ENCODE measurements at places on chromosomes 4 and X.

DNA sequence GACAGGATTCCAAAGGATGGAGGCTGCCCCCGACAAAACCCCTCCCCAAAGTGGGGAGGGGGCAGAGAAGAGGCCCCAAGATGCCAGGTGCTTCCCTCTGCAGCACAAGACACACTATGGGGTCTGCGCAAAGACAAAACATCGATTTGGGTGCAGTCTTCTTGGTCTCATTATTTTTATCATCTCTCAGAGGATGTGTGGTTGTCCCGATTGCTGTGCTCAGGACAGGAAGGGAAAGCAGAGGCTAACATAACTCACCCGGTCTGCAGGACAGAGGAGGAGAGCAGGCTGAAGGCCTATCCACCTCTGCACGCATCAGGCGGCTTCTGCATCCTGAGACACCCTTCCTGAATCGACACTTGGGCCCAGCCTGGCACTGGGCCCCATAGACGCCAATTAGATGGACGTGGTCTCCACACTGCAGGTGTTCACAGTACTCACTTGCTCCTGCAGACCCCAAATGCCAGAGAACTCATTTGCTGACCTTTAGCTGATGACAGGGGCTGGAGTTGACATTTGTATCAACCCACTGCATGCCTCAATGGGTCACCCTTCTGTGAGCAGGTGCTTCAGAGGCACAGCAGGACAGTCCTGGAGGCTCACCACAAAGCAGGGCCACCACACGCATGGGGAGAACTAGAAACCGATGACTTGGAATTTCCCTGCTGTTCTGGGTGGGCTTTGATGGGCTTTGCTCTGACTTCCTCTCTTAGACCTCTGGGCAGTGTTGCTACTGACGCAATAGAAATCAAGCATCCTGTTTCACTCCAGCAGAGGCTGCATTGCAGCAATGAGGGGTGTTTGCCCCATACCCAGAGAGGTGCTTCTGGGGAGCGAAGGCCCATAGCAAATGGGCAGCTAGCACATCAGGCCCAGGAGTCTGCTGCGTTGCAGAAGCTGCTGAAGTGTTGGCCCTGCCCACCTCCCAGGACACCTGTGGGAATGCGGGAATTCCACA, 96.3 kb upstream of the ENPP6 start:
- DNase-seq: no peak

- DNase-seq: no peak
Observed at GRCh38 chr4:17094159-17094875, 195.9 kb upstream of the LDB2 start.

DNA sequence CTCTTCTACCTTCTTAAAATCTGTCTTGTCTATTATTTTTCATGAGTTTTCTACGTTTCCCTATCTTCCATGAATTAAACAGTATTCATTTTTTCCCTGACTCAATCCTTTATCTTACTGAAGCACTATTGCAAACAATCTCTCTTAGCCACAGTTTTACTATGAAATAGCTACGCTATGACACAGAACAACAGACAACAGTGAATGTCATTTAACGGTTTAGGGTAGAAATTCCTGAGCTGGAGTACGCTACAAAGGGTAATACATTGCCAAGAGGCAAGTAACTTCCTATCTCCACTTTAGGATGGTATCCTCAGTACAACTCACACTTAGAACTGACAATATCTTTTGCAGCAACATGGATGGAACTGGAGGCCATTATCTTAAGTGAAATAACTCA, 552.6 kb downstream of the INPP4B start:
- no peak for DNase-seq

GRCh38 chrX:39440799-39441284, 639.6 kb downstream of the MID1IP1 start:
- no peak for DNase-seq

GRCh38 chrX:70720721-70721120, 187.8 kb downstream of the TEX11 start:
- no peak for DNase-seq

DNA sequence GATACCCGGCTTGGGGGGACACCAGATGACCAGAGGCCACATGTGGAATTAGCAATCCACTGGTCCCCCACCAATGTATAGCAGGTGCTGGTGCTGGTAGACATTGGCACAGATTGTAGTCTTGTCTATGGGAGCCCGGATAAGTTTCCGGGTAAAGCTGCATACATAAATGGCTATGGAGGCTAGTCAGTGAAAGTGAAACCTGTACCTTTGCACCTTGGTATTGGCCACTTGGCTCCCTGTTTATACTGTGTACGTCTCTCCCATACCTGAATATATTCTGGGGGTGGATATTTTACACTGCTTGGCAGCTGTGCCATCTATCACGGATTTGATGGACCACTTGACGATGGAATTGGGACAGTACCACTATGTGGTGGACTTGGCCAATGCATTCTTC, 5.6 kb upstream of the TIGD2 start:
- no peak for DNase-seq

DNA sequence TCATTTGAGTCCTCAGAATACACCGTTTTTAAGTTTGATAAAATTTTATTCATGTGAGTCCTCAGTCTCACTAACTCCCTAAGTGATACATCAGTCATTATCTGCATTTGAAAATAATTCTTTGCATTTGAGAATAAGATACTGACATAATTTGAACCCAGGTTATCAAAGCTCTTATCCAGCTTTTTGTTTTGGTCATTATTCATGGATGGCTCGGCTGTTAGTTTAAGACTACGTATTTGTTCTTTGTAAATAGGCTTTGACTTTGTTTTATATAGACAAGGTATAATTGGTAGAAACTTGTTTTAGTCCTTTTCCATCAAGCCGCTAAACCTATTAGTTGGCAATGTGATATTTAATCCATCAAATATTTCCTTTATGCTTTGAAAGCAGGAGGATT, 7.9 kb downstream of the SPRY1 start:
- DNase-seq: no peak

DNA sequence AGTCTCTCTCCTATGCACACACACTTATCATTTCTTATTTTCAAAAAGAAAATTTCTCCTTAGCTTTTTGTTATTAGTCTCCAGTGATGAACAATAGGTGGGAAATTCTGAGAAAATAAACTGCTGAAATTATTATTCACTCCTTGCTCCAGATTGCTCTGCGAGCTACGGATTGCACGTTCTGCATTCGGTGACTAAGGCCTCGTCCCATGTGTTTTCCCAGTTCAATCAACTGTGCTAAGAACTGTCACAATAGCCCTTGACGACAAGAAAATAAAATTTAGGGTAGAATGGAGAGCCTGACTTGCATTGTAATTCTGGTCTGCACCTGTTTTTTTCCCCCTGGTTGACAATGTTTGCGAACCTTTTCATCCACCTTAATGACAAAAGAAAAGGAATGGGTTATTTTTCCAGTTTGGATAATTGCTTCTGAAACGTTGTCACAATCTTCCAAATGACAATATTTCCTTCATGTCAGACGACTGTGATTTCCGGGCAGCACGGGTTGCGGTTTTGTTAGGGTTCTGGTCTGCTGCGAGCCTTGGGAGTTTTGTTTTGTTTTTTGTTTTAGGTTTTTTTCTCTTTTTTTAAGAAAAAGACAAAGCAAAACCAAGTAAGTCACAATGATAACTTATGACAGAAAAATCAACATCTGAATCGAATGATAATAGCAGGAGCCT, 124.5 kb upstream of the NOCT start:
- no peak for DNase-seq

- DNase-seq: no peak
Observed at GRCh38 chr4:77699731-77700210, 94.2 kb downstream of the CXCL13 start.

- no peak for DNase-seq
Observed at GRCh38 chr4:93764639-93765246, 63.8 kb upstream of the ATOH1 start.

DNA sequence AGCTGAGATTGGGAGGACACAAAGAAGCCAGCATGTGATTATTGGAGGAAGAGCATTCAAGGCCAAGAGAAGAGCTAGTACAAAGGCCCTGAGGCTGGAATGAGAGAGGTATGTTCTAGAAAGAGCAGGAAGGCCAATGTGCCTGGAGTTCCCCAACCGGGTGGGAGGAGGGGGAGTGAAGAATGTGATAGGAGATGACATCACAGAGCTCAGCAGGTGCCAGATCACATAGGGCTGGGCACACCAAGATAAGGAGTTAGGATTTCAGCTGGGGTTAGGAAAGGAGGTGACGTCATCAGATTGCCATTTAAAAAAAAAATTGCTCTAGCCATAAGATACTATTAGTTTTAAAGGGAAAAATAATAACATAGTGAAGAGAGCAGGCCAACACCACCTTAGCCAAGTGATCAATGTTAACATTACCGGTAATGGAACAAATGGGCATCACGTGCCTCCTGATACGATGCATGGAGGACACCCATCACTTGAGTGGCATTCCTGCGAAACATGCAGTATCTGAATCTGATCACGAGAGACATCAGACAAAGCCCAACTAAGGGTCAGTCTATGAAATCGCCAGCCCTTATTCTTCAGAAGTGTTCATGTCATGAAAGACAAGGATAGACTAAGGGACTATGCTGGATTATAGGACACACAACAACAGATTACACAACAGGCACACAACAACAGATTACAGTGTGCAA, 344.3 kb downstream of the BCOR start:
- no peak for DNase-seq

- no peak for DNase-seq
Observed at GRCh38 chr4:119170195-119170594, 34.6 kb downstream of the MYOZ2 start.

DNA sequence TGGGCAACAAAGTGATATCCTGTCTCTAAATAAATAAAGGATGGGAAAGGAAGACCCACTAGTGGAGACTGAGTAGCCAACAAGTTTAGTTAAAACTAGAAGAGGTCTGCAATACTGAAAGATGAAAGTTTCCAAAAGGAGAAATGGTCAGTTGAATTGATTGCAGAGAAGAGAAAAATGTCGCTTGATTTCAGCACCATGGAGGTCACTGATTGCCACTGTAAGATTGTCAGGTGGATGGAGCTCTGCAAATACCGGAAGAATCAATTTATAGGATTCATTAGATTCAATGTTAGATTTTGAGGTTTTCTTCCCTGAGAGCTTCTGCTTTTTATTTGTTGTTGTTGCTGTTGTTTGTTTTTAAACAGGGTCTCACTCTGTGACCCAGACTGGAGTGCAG, 5.4 kb upstream of the FNIP2 start:
- no peak for DNase-seq

DNA sequence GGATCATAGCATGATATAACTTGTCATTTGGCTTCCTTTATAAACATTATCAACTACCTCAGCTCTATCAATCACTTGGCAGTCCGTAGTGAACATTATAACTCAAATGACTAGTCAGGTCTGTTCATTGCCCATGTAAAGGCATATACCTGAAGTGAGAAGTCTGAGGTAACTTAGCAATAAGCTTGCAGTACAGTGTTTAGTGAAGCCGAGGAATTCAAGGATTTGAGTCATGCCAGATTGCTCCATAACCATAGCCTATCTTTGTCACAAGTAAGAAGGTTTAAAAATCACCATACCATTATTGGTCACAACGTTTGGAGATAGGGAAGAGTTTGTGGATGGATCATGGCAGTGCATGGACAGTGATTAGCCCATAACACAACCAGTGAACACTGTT, 41.6 kb downstream of the AR start:
- DNase-seq: no peak

DNA sequence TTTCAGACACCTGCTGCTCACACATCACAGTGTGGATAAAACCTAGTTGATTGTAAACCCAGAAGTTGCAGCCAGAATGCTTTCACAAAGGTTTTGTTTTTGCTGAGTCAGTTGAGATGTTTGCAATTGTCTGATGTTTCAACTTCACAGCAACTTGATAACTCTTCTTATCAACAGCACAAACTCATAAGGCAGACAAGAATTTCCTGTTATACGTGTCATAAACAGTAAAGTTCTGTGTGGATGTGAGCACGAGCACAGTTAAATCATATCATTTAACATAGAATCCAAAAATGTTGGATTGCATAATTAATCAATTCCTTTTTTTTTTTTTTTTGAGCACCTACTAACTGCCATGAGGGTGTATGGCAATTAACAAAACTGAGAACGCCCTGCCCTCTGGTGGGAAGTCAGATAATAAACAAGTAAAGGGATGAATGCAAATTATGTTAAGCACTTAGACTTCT, 512.2 kb downstream of the PDHA2 start:
- no peak for DNase-seq

- DNase-seq: peak; percentile 32
Observed at GRCh38 chrX:47218920-47219815, 687 bp downstream of the CDK16 start.

Data from stimulated activated CD4-positive, alpha-beta T cell treated with anti-CD3 and anti-CD28 coated beads, Interleukin-15, amount 100 ng/mL, for 1 hour (primary cell).